ENCODE measurements at places on chromosomes 1 and 21.

DNA sequence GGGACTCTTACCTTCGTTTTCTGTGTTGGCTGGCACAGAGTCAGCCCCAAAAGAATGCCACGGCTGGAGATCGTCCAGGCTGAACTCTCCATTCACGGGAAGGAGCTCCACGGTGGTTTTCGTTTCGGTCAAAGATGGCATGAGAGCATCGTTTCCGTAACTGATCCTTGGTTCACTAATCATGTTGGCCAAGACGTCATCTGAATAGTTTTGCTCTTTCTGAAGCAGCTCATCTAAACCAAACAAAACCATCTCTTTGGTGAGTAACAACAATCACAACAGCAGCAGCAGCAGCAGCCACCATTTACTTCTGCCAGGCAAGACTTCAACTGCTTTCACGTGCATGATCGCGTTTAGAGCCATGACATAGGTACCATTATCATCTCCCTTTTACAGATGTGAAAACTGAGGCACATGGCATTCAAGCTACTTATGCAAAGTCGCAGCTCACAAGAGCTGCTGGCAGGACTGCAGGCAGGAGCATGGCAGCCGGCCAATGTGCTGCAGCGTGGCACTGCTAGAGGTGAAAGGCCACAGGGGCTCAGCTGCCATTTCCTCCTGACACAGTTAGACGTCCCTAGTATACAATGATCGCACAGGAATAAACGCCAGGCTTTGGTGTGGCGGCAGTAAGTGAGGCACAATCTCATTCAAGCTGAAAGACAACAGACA, 177.1 kb downstream of the GABPA start:
- DNase-seq, result no peak

DNA sequence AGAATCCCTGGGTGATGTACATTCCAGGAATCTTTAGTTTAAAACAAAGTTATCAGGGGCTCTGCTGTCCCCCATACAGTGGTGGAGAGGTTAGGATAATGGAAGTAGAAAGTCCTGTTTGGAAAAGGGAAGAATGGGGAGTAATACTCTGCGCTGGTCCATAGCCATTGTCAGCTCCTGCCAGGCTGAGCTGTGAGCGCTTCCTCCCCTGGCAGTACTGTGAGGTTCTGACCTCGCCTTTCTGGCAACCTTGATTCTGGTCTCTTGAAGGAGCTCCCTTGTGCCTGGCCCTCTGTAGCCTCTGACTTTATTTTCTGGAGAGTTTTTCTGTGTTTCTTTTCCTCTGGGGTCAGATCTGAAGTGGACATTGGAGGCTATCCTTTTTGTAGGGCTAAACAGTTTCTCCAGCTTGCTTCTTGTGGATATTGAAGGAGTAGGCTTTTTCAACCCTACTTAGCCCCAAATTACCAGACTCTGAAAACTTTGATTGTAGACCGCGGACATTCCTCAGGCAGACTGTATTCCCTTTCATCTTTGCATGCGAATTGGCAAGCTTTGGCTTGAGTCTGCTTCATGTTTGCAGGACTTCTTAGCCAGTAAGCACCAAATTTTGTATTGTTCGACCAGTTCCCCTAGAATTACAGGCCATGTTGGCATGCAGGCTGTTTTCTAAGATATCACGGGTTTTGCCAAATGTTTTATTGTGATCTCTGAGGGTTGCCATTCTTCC, 13.8 kb downstream of the UBE4B start:
- DNase-seq, result no peak

- DNase-seq, result no peak
Measured at GRCh38 chr1:75588779-75589475, 22.0 kb downstream of the SLC44A5 start.

GRCh38 chr1:117122330-117123025, 929 bp upstream of the TRIM45 start:
- DNase-seq, result no peak

DNA sequence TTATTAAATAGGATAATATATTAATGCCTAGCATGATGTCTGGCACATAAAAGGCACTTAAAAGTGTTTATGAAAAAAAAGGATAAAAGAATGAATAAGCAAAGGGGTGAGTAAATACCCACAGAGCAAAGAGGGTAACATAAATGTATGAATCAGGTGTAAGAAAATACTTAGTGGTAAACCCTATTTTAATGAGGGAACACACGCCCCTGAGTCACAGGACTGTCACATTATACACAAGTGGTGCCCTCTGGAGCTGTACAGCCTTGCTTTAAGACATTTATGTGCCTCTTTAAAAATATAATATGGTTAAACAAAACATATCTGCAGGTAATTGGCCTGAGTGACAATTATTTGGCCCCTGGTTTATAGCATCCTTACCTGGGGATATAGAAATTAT, 78.1 kb upstream of the PTBP2 start:
- peak; percentile 46 for DNase-seq

- no peak for DNase-seq
Measured at GRCh38 chr1:212271823-212272485, 13.3 kb upstream of the PPP2R5A start.

GRCh38 chr1:233299450-233299849, 3.9 kb upstream of the PCNX2 start:
- no peak for DNase-seq

- no peak for DNase-seq
Measured at GRCh38 chr1:164561007-164561406, 2.0 kb downstream of the PBX1 start.

GRCh38 chr1:185059950-185060571, 14.7 kb downstream of the RNF2 start:
- DNase-seq, result no peak

All from Daoy (cell line).